ENCODE measurements at places on chromosomes 5 and 9.
A peak's percentile ranks its signal among the peaks of the same experiment; 100 is the strongest.

- DNase-seq = no peak
Measured at GRCh38 chr5:180153099-180153498, 55.9 kb downstream of the RASGEF1C start.

DNA sequence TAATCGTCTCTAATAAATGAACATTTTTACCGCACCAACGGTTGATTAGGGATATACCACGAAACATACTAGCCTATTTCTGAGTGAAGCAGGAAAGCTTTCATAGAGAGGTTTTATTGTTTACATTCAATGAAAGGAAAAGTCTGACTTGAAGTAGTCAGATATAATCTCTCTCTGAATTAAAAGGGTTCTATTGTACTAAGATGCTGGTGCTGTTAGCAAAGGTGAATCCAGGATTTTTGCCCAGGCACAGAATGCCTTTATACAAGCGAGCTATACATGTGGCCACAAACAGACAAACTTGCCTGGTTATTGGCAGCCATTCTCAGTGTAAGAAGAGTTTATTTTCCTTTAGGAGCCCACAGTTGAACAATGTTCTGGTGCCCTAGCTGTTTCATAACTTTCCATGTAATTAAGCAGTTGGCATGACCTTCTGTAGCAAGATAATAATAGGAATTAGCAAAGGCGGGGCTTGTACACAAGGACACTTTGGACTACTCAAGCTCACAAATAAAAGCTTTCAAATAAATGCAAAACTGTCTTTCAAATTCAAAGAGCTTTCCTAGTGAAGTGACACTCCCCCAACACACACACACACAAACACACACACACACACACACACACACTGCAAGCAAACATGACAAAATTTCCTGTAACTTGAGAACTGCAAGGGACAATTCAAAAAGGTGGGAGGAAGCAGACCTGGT lies 198.7 kb upstream of the MAP3K1 start:
- no peak for DNase-seq

GRCh38 chr5:134176511-134177368 lies at the start of gene SKP1:
Gene SKP1 (minus strand): TSS chr5:134176950. CDS start chr5:134174022, 2,928 bp downstream.
- DNase-seq = peak; percentile 79

DNA sequence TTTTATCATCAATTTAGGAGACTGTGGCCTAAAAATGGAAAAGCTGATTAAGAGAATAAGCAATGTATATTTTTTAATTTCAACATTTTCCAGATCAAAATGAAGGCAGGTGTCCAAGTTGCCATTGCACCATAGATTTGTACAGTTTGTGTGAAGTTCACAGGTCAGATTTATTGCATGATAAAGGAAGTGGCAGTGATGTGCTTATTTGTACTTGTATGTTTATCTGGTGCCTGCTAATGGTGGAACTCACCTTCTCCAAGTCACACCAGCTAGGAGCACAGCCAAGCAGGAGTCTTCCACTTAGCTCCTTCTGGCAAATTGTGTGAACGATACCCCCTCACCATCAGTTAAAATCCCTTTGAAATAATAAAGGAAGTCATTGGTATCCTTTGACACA lies 37.8 kb upstream of the ANKRD31 start:
- DNase-seq = no peak

- no peak for DNase-seq
Measured at GRCh38 chr5:120016717-120017382, 387.5 kb downstream of the FAM170A start.
